Parietal lobe (tissue), 2 donors: ENCODE measurements at places on chromosomes 6 and 20. TPM values are rescaled to one million over a fixed set of nuclear protein-coding genes. Genes with fewer than 3 reads are reported as not detected.

The GPLD1 gene
- 19.7 TPM for total RNA-seq

The GJA10 gene
- not detected for total RNA-seq

The TBXT gene
- total RNA-seq = not detected

The ZFP57 gene
- not detected for total RNA-seq
